ENCODE measurements at places on chromosomes 16 and 17.

DNA sequence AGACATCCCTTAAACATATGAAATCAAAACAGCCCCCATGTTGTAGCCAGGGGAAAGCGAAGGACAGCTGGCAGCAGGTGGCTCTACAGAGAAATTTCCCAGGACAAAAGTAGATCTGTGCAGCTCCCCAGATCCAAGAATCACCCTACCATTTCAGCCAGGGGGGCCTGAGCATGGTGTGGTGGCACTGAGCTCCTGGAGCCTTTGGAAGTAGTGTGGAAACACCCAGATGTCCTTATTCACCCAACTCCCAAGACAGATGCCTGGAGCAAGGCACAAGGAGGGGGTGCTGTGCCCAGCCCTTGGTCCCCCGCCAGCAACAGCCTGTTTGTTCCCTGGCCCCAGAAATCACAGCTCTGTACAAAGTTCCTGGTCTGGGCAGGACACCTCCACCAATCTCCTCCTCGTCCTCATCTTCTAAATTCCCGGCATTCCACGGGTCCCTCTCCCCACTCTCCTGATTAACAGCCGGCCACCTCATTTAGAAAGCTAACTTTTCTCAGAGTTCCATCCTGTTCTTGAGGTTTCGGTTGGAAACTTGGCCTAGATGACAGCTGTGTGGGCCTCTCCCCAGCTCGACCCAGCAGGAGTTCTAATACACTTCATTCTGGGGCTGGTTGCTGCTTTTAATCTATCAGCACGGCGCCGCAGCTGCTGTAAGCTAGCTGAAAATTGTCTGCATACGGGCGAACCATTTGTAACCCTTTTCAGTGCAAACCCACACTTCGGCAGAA lies 191.1 kb downstream of the C16orf78 start:
- no peak for DNase-seq

- DNase-seq, result no peak
Observed at GRCh38 chr16:54312502-54312991, 26.0 kb upstream of the IRX3 start.

DNA sequence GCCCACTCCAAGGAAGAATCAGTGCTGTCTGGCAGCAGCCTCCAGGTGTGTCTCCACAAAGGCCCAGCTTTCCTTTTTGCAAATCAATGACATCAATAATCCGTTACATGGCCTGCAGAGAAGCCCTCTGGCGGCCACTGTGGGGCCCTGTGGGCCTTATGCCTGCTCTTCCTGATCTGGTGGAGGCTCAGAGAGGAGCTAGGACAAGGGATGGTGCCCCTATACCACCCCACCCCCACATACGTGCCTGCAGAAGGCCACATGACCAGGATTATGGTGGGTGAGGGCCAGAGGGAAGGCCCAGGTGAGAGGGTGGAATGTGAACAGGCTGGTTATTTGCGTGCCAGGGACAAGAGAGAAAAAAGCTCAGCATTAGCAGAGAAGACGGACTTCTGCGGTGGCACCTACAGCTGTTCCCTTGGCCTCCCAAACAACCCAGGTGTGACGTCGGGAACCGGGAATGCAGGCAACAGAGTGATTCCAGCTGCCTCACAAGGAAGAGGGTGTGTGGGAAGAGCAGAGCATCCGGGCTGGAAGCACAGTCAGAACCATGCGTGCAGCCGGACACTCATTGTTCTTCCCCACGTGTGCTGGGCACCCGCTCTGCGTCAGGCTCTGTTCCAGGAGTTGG lies 22.5 kb downstream of the EIF4A3 start:
- no peak for DNase-seq

DNA sequence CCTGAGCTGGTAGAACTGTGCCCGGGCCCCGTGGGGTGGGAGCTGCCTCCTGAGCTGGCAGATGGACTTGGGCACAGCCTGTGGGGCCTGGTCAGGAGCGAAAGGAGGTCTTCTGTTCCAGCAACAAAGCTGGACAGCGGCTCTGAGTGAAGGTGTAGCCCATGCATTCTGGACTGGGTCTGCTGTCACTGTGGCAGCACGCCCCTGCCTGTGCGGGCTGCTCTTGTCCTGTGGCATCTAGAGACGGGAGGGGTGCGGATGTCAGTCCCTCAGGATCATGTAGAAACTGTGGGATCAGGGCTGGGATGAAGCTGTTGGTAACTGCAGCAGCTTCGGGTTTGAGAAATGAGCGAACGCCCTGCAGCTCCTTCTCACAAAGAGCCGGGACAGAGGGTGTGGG lies 19.4 kb downstream of the BAIAP2 start:
- no peak for DNase-seq

DNA sequence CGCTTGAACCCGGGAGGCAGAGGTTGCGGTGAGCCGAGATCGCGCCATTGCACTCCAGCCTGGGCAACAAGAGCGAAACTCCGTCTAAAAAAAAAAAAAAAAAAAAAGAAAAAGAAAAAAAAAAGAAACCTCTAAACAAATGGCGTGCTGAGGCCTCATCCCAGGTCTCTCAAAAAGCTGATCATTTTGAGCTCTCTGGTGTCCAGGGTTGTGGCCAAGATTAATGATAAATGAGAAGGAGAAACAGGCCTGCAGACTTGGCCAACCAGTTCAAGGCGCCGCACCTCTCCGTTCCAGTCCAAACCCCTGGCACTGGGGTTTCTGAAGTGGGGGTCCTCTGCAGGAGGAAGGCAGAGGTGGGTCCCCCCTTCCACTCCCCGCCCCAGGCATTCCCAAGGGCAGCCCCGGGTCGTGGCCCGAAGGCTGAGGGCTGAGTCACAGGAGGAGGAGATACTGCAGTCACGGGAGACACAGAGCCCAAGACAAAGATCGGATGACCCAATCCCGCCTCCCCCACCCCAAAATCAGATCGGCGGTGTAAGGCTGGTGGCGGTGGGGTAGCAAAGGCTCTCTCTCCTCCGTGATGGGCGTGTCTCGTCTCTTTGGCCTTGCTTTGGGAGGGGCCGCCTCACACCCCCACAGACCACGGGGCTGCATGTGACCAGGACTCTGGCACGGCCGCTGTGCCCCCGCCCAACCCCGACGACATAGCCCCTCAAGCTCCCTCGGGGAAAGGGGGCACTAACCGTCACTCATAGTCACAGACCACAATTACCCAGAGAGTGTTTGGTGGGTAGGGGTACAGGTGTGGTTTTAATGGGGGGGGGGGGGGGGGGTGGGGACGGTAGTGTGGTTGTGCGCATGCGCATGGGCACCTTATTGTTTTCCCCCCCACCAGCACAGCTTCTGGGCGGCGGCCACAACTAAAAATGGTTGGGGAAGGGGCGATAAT lies 1.1 kb downstream of the VAT1 start:
- DNase-seq, result peak; percentile 35

DNA sequence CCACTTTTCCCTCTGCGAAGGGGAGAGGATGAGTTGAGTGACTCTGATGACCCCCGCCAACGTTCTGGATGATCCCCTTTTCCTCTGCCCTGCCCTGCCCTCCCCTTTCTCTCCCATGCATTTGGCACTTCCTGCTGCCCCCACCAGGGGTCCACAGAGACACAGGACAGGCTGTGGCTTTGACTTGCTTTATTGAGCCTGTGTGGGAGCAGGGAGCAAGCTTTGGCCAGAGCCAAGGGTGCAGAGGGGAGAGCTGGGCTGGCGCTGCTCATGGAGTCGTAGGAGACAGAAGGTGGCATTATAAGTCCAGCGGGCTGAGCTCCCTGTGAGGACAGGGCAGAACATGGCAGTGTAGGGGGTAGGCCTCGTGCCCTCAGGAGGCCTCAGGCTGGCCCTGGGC lies 1.6 kb downstream of the PPY start:
- DNase-seq, result peak; percentile 17

- no peak for DNase-seq
Observed at GRCh38 chr16:30953111-30953510, 4.2 kb downstream of the ORAI3 start.

- DNase-seq, result no peak
Observed at GRCh38 chr16:9395958-9396359, 304.5 kb downstream of the HAPSTR1 start.

- DNase-seq, result peak; percentile 89
Observed at GRCh38 chr17:39621523-39622379, 5.0 kb upstream of the PPP1R1B start.

DNA sequence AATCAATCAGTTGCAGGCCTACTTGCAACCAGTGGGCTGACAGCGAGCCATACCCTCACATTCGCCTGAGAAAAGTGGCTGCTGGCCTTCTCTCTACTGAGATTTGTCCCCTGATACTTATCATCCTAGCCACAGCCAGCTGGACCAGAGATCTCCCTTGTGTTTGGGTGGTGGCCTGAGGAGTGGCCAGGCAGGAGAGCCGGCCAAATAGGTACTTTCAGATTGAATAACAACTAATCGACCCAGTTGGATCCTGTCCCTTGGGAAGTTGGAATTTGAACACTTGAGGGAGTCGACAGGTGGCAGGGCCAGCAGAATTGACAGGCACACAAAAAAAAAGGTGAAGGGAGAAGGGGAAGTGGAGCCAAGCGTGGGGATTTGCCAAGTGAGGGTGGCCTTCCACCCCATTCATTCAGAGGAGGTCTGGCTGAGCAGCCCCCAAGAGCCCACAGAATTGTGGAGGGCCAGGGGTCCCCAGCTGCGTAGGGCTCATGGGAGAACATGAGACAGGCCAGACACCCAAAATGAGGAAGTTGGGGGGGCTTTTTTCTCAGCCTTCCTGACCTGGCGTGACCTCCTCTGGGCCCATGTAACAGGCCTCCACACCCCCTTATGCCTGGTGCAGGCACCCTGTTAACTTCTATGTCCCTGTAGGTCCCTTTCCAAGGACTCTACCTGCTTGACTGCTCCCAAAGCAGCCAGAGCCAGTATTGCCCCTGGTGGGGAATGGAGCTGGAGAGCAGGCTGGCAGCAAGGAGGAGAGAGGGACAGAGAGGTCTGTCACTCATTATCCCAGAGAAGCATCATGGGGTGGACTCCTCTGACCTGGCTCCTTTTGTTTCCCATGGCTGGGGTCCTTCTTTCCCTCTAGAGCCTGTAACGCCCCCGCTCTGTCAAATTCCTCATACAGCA lies 2.9 kb upstream of the RANGRF start:
- DNase-seq, result no peak

GRCh38 chr16:83954577-83955016 lies 1.6 kb downstream of the OSGIN1 start:
- DNase-seq, result no peak

GRCh38 chr17:82127704-82128103 lies 29.7 kb upstream of the FASN start:
- DNase-seq, result no peak

GRCh38 chr17:67578142-67578457 lies 139.6 kb upstream of the NOL11 start:
- DNase-seq, result no peak

All from stimulated activated CD4-positive, alpha-beta T cell treated with anti-CD3 and anti-CD28 coated beads, Interleukin-4, amount 100 ng/mL, for 24 hours (primary cell).